ENCODE measurements at places on chromosomes 11 and 22. TPM values are rescaled to one million over a fixed set of nuclear protein-coding genes. Genes with fewer than 3 reads are reported as not detected.
A peak's percentile ranks its signal among the peaks of the same experiment; 100 is the strongest.

DNA sequence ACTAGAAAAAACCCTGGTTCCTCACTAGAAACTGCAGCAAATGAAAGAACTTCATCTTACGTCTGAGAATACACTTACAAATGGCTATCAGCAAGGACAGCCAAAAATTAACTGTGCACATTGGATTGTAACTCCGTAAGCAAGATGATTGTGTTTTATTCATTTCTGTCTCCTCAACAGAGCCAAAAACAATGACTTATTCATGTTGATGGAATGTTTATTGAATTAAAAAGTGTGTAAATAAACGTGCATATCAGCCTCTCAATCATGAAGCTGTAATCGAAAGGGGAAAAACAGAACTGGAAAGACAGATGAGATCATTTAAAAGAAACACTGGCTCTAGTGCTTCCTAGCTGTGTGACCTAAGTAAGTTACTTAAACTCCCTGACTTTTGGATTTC lies 307.5 kb upstream of the ZC3H12C start:
- H3K36me3 ChIP-seq, result no peaks in the 10 kb centered on the region
- H3K27ac ChIP-seq, result no peak overlapping the region
- no peaks in the 10 kb centered on the region for H3K27me3 ChIP-seq

Gene MS4A4E
- total RNA-seq, result not detected

GRCh38 chr22:41911001-41911611 lies 3.8 kb downstream of the SHISA8 start:
- no peak overlapping the region for H3K4me3 ChIP-seq
- no peaks in the 10 kb centered on the region for H3K36me3 ChIP-seq
- no peak for DNase-seq
- no peak overlapping the region for H3K27ac ChIP-seq

Gene BUD13
- 12.6 TPM for total RNA-seq

DNA sequence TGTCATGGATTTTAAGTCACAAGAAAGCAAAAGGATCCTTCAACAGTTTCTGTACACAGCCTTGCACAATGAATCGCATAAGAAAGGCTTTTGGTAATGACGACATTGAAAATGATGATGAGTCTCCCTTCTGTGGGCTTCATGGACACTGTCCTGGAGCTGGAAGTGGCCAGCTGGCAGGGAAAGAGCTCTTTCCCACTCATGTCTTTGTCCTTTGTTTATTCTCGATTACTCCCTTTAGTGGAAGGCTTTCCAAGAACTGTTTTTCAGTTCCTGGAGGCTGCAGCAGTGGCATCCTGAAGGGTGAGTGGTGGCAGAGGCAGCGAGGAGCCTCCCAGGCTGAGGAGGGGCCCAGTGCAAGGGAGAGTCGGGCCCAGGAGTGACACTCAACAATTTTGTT lies 505.2 kb downstream of the NTM start:
- H3K36me3 ChIP-seq, result no peaks in the 10 kb centered on the region
- H3K4me3 ChIP-seq, result no peak overlapping the region
- H3K27me3 ChIP-seq, result peaks cover 23% of the 10 kb centered on the region
- H3K4me1 ChIP-seq, result no peaks in the 10 kb centered on the region
- no peak for DNase-seq

DNA sequence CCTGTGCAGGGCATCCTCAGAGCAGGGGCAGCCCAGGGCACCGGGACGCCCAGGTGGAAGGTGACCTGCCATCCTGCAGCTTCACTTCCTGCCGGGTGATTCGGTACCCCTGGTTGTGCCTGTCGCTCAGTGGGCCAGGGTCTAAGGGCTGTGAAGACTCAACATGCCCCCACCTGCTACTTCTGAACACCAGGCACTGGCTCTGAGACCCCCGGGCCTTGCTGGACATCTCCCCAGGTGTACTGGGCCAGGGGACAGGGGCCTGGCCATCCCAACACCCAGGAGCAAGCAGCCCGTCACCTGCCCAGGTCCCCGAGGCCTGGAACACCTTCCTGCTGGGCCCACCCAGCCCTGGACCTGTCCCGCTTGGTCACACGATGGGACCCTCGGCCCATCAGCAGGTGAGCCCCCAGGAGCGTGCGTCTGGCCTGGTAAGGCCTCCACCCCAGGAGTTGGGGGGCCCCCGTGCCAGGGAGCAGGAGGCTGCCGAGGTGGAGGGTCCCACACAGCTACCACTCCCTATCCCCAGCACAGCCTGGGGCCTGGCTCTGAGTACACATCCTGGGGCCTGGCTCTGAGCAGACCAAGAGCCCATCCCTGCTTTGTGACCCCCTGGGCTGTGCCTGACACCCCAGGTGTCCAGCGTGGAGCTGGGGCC lies 3.9 kb upstream of the MUC5B start:
- H3K4me3 ChIP-seq, result no peak overlapping the region
- H3K27ac ChIP-seq, result no peak overlapping the region
- no peaks in the 10 kb centered on the region for H3K4me1 ChIP-seq
- no peak for DNase-seq
- H3K36me3 ChIP-seq, result no peaks in the 10 kb centered on the region

DNA sequence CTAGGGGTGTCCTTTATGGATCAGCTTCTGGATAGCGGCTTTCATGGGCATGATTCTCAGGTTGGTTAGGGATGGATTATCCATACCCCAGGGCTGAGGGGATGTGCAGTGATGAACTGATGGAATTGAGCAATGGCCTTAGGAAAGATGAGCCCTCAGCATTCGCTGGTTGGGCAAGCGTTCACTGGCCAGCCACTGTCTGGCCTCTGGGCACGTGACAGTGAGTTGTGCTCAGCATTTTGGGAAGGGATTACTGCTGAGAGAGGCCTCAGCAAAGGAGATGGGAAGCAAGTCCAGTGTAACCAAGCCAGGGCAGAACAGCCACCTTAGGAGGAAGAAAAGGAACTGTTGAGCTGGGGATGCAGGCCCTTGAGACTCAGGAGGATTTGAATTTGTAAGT lies 17.4 kb downstream of the UBASH3B start:
- H3K36me3 ChIP-seq, result no peaks in the 10 kb centered on the region
- no peak for DNase-seq
- H3K4me1 ChIP-seq, result peaks cover 4% of the 10 kb centered on the region
- no peak overlapping the region for H3K4me3 ChIP-seq
- H3K27ac ChIP-seq, result no peak overlapping the region
- no peaks in the 10 kb centered on the region for H3K27me3 ChIP-seq

DNA sequence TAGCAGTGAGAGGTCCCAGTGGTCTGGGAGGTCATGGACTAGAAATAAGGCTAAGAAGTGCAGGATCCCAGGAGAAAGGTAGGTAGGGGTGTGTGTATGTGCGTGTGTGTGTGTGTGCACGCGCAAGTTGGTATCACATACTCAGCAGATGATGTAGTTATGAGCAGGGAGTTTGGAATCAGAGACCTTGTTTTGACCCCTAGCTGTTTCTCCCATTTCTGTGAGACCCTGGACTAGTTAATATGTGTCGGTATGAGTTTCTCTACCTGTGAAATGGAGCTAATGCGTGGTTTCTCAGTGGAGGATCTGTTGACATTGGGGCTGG lies 1.3 kb downstream of the SERPING1 start:
- peaks cover 13% of the 10 kb centered on the region for H3K4me1 ChIP-seq
- H3K4me3 ChIP-seq, result peak overlapping the region; percentile 48
- DNase-seq, result peak; percentile 19

Gene PGR
- 0.28 TPM for total RNA-seq

GRCh38 chr11:73760135-73760678 lies 667 bp downstream of the RAB6A start:
- H3K4me3 ChIP-seq, result peak overlapping the region; percentile 86
- no peaks in the 10 kb centered on the region for H3K27me3 ChIP-seq
- peak overlapping the region; percentile 99 for H3K27ac ChIP-seq
- no peaks in the 10 kb centered on the region for H3K36me3 ChIP-seq

Gene OSM
- 0.48 TPM for total RNA-seq

- peaks cover 2% of the 10 kb centered on the region for H3K27me3 ChIP-seq
- no peaks in the 10 kb centered on the region for H3K36me3 ChIP-seq
These were observed 73.7 kb downstream of the SCN3B start for GRCh38 chr11:123580557-123581275.

- no peaks in the 10 kb centered on the region for H3K27me3 ChIP-seq
- no peak overlapping the region for H3K4me3 ChIP-seq
- H3K27ac ChIP-seq, result no peak overlapping the region
- H3K4me1 ChIP-seq, result no peaks in the 10 kb centered on the region
- no peaks in the 10 kb centered on the region for H3K36me3 ChIP-seq
- no peak for DNase-seq
These were observed 45.0 kb downstream of the LHFPL7 start for GRCh38 chr22:24901448-24901847.

All from hepatocyte (in vitro differentiated cells).